ENCODE measurements at places on chromosomes 16 and 17.

GRCh38 chr17:63035271-63035670 is 69.2 kb downstream of the TANC2 start:
- DNase-seq, result no peak

- peak; percentile 96 for DNase-seq
These were observed at the start of gene TTYH2 for GRCh38 chr17:74212913-74213791. TSS of gene TTYH2 (plus strand) at chr17:74213571. CDS start at chr17:74213588, 17 bp downstream.

GRCh38 chr17:21132428-21132827 is 5.7 kb downstream of the DHRS7B start:
- no peak for DNase-seq

- no peak for DNase-seq
These were observed 14.9 kb downstream of the UBFD1 start for GRCh38 chr16:23572394-23572793.

- DNase-seq, result no peak
These were observed 72.8 kb downstream of the SCNN1B start for GRCh38 chr16:23374721-23375510.

DNA sequence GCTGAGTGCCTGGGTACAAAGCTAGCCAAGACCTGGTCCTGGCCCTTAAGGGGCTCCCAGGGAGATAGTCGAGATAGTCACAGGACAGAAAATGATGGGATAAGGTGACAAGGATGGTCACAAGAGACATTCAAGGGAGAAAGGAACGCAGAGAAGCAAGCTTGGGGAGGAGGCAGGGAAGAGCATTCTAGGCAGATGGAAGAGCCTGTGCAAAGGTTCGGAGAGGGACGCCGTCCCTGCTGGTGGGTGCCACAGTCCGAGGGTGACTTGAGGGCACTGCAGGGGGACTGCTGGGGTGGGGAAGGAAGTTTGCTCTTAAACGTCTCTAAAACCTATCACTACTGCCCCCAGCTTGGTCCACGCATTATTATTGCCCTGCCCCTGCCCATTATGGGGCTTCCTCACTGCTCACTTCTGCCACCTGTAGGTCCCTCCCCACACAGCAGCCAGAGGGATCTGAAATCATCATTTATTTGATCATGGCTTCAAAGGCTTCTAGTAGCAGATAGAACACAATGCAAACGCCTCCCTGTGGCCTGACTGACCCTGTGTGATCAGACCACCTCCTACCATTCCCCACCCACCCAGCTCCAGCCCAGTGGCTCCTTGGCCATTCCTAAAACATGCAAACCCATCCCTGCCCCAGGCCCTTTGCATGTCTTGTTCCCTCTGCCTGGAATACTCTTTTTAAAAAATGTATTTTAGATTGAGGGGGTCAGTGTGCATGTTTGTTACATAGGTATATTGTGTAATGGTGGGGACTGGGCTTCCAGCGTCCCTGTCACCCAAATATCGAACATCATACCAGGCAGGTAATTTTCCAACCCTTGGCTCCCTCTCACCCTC is 60.3 kb downstream of the RMI2 start:
- DNase-seq, result peak; percentile 50

All from adipocyte (in vitro differentiated cells).